ENCODE measurements at places on chromosomes 5 and 9.
A peak's percentile ranks its signal among the peaks of the same experiment; 100 is the strongest.

GRCh38 chr9:72119853-72120252 is 29.4 kb upstream of the GDA start:
- no peak for DNase-seq

- DNase-seq: no peak
Observed at GRCh38 chr9:127660886-127661741, 45.7 kb upstream of the CFAP157 start.

- no peak for DNase-seq
Observed at GRCh38 chr5:15069407-15069905, 197.9 kb upstream of the ANKH start.

DNA sequence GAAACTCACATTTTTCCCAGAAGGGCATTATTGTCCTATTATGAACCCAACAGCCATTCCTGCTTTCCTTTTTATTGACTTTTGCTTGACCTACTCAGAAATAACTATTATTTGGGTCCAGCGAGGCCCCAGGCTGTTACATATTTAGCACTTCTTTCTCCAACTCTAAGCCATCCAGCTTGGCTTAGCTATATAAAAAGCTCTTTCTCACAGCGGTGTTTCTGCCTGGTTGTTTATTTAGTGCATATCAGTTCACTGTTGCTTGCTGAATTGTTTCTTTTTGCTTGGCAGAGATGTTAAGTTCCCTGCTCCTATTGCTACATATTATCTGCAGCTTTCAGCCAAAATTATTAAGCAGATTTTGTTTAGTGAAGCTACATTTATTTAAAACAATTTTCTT is 1156.8 kb upstream of the SEMA6A start:
- DNase-seq: no peak

- no peak for DNase-seq
Observed at GRCh38 chr5:36162810-36163486, 11.0 kb downstream of the SKP2 start.

DNA sequence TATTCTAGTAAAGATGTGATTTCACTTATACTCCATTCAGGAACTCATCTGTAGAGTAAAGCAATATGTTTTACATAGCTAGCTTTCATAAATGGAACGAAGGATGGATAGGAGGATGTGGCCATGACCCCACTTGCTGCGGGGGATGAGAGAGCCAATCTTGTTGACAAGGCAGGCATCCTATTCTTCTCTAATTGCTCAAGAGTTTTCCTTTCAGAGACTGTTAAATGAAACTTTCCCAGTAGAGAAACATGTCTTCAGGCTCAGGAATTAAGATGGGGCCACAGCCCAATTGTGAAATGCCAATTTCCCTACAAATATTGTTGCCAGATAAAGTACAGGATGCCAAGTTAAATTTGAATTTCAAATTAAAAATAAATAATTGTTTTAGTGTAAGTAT is 196.2 kb upstream of the TUT7 start:
- peak; percentile 25 for DNase-seq

DNA sequence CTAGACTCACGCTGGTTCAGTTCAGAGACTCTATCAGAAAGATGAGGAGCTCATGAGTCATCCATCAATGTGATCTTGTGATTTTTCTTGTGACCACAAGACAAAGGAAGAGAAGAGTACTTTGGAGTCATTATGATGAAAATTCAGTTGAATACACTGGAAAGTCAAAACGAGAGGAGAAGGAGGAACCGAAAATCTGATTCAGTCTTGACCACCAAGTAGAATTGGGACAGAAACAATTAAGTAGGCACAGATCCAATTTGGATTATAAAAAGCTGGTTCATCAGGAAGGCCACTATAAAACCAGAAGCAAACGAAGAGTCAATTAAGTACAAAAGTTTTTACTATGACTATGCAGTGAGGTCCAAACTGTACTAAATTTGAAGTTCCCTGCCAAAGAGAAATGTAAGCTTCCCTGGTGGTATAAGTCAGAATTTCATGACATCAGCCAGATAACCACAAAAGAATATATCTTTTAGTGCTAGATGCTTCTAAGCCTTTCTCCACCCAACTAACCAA is 90.9 kb downstream of the THBS4 start:
- DNase-seq: peak; percentile 93

- DNase-seq: no peak
Observed at GRCh38 chr5:138186002-138186447, 7.1 kb downstream of the KIF20A start.

DNA sequence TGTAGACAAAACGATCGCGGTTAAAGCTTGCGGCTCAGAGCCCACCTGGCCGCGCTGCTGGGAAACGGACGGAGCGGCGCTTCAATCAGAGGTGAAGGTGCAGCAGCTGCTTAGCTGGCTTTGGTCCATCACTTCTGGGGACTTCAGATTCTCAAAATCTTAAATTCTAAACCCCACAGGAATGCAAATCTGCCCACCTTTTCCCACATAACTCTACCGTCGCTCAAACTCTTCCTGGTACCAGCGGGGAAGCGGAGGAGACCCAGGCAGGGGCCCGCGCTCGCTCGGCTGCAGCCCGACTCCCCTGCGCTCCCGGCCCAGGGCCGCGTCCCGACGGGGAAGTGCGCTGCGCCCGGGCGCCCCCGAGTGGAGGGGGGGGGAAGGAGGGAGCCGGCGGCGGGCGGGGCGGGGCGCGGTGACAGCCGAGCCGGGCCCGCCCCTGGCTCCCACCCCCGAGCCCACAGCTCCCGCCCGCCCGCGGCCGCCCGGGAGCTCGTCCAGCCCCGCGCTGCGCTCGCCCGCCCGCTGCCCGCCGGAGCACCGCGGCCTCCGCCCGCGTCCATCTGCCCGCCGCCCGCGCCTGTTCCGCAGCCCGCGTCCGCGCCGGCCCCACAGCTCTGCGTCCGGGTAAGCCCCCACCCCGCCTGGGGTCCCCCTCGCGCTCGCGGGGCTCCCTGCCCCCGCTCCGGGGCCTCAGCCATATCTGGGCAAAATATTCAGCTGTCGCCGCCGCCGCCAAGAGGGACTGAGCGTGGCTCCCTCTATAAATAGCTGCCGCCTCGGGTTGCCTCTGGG is at the start of gene TMOD1:
Gene TMOD1 (plus strand): TSS at position 490 of the 795 bp plus-strand sequence. CDS start 22,523 bp downstream, outside the sequence.
- peak; percentile 48 for DNase-seq

DNA sequence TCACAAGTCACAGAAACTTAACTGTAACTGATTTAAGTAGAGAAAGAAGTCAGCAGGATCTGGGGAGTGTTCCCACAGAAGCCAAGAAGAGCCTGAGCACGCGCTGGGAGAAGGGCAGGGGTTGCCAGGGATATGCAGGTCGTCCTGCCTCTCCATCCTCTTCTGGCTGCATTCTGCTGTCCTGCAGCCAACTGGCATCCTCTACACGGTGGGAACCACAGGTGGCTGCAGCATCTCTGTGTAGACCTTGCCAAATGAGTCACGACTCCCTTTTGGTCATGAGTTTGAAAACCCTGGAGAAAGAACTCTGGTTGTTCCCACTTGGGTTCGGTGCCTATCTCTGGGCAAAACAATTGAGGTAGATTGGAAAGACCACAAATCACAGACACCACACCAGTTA is 38.4 kb upstream of the PCA3 start:
- no peak for DNase-seq

- DNase-seq: no peak
Observed at GRCh38 chr9:126421567-126422428, 95.2 kb downstream of the MVB12B start.

DNA sequence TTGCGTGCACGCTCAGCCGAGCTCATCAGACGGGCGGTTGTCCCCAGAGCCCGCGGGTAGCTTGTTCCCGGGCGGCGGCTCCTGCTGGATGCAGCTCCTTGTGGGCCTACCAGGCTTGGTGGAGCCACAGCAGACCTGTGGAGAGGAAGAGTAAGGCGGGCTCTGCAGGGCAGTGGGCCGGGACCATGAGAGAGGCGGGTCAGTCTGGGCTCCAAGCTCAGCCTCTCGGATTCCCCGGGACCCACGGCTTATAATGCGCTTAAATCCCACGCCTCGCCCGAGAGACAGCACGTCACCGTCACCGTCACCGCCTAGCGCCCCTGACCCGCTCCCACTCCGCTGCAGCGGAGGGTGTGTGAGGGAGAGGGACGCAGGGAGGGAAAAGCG is 1.9 kb upstream of the ANKRD18A start:
- DNase-seq: no peak

- DNase-seq: no peak
Observed at GRCh38 chr9:14373336-14373666, 59.4 kb upstream of the NFIB start.

- DNase-seq: peak; percentile 7
Observed at GRCh38 chr5:55993013-55993412, 1.8 kb downstream of the IL6ST start.

- no peak for DNase-seq
Observed at GRCh38 chr9:27041746-27042145, 36.3 kb upstream of the LRRC19 start.

- DNase-seq: peak; percentile 66
Observed at GRCh38 chr5:124824637-124825158, 78.3 kb upstream of the ZNF608 start.

DNA sequence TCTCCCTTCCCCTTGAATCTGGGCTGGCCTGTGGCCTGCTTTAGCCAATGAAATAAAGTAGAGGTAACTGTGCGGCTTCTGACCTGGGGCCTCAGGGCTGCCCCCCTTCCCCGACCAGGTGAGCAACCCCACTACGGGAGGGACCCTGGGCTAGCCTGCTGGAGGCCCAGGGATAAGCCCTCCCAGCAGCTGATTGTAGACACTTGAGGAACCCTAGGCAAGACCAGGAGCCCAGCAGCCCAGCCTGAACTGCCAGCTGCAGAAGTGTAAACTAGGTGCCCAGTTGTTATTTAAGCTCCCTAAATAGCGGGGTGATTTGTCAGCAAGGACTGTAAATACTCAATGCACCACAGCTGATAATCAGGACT is 41.3 kb downstream of the RAPGEF1 start:
- no peak for DNase-seq

DNA sequence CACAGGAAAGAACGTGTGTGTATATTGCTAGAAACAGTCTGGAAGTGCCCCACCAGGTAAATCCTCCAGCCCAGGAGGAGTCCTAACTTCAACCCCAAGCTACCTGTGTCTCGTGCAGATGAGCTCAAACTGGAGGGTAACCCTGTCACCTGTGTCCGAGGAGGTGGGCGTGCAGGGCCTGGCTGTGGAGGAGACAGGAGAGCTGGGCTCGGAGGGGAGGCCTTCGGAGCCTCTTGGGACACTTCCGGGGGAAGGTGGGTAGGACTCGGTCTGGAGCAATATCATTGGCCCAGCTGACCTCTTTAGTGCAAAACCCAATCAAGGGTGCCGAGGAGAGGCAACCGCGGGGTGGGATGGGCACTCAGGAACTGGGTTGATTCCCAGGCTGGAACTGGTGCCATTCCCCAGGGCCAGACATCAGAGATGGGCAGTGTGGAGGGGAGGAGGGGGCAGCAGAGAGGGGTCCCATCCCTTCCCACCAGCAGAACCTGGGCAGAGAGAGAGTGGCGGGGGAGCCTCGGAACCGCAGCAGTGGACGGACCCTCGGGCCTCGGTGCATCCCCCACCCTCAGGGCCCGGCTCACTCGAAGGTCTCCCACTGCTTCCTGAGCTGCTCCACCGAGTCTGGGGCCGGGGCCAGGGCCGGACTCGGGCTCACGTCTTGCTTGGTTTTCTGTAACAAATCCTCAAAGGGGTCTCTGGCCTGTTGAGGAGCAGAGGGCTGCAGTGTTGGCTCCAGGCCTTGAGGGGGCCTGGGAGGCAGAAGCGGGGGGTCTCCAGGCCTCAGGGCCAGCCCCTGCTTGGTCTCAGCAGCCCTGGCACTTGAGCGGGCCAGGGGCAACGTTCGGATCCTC is 25.1 kb downstream of the CRB2 start:
- DNase-seq: no peak

DNA sequence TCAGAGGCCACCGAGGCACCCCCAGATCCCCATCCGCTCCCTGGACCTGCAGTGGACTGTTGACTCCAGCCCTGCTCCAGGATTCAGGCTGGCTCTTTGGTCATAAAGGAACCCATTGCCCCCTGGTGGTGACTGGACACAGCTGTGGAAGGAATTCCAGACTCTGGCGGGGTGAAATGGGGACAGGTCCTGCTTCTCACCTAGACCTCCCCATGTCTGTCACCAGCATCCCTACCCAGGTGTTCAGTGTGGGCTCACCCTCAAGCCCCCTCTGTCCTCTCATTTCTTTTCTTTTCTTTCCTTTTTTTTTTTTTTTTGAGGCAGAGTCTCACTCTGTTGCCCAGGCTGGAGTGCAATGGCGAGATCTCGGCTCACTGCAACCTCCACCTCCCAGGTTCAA is 25.5 kb upstream of the STXBP1 start:
- peak; percentile 77 for DNase-seq

GRCh38 chr9:38007016-38007415 is 62.0 kb downstream of the SHB start:
- DNase-seq: no peak

DNA sequence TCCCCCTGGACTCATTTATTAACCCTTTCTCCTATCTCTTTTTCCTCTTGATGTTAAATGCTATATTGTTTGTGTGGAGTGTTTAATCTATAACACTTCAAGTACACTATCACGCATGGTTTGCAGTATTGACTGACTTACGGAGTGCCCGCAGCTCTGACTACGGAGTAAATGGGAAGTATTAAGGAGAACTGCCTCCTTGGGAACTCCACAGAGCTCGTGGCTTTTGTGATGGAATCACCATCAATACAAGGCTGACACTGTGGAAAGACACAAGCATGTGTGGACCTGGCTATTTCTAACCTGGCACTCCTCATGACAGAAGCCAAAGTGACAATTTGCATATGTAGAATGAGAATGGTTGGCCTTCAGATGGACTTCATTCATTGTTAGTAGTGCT is 66.2 kb downstream of the SFXN1 start:
- DNase-seq: no peak

DNA sequence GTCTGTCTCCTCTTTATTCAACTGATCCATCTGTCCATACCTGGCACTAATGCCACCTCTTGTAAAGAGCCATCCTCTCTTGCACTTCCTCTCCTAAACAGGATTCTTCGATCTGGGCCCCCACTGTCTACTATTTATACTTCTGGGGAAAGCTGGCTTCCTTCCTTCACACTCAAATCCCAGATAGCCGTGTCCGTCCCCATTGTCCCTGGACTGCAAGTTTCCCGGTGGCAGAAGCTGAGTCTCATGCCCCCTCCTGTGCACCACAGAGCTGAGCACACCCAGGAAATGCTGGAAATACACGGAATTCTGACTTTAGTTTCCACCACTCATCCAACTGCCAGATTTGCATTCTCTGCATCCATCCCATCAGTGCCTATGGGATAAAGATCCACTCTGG is 84.0 kb downstream of the MARCHF11 start:
- DNase-seq: no peak

GRCh38 chr9:69542942-69543704 is 129.0 kb downstream of the APBA1 start:
- no peak for DNase-seq

DNA sequence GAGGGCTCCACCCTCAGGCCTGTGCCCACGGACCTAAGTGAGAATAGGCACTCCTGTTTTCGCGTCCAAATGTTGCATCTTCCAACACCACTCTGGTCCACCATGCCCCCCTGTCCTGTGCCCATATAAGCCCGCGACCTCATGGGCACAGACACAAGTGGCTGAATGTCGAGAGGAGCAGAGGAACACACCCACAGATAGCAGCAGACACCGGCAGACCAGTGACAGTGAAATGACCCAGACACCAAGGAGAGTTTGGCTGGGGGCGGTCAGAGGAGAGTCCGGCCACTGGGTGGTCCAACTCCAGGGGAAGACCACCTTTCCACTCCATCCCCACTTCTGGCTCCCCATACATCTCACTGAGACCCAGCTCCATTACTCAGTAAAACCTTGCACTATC is 161.4 kb upstream of the DAB2 start:
- no peak for DNase-seq

- no peak for DNase-seq
Observed at GRCh38 chr5:178212241-178213002, 8.1 kb downstream of the HNRNPAB start.

GRCh38 chr5:35671541-35672295 is 54.1 kb downstream of the SPEF2 start:
- no peak for DNase-seq

GRCh38 chr9:15142878-15143534 is 164.0 kb downstream of the TTC39B start:
- DNase-seq: peak; percentile 49

All from HCEC 1CT (cell line).